Naive thymus-derived CD8-positive, alpha-beta T cell (primary cell): ENCODE measurements at places on chromosomes 13 and 19.

DNA sequence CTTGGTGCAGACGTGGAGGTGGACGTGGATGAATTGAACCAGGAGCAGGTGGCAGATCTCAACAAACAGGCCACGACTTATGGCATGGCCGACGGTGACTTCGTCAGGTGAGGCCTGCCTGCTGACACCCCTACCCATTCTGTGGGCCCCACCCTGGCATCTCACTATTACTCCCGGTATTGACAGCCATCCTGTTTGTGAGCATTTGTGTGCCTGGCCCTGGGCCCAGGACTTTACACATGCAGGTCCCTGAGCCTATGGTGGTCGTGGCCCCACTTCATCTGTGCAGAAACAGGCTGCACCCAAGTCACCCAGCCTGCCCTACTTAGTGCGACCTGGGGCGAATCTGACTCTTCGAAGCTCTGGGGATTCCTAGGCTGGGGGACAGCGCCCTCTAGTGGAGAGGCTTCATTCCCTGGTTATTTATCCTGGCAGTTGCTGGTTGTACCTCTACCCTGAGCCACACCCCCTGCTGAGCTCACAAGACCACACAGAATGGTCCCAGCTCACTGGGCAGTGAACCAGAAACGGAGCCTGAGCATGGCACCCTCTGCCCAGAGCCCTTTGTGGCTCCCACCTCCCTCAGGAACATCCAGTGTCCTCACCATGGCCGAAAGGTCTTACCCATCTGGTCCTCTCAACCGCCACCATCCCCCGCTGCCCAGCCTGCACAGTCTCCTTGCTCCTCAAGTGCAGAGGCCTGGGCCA lies 16.9 kb downstream of the ZNF296 start:
- DNase-seq: peak; percentile 75

DNA sequence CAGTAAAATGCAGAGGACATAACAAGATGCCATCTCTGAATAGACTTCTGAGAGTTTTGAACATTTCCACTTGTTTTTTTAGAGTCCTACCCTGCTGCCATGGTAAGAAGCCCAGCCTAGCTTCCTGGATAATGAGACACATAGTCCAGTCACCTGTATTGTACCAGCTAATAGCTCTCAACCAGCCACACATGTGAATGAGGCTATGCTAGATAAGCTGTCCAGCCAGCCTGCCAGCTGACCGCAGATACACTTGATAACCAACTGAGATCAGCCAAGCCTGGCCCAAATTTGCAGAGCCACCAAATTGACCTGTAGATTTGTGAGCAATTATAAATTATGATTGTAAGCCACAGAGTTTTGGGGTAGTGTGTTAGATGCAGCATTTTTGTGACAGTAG lies 10.7 kb downstream of the RFXAP start:
- no peak for DNase-seq

DNA sequence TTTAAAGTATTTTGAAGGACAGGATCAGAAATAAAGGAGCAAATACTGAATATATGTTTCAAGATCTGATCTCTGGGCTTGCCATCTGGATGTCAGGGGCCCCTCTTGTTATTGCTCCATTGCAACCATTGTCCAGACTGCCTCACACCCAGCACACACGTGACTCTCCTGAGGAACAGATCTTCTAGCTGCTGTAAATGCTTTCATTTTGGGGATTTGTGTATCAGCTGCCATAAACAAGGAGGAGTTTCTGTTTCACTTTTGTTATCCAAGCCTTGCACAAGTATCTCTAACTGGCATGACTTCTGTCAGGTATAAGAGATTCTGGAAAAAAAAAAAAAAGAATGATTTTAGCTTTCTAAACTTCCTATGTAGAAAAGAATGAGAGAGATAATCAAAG lies 1624.1 kb upstream of the PRR20A start:
- DNase-seq: no peak

DNA sequence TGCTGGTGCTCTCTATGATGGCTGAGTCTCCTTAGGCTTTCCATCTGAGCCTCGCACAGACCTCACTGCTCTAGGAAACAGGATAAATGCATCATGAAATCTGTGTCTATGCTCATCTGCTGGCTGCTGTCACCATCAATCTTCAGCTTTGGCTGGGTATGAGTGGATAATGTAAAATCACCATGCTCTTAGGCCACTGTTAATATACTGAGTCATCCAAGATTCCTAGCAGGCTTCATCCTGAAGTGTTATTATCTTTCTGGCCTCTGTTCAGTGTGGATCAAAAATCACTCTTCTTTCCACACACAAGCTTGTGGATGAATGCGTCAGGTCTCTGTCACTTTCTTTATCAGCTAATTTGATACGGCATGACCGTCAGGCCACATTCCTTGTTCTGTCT lies 317.4 kb downstream of the NALCN start:
- no peak for DNase-seq
